ENCODE measurements at places on chromosomes 7 and 10.

DNA sequence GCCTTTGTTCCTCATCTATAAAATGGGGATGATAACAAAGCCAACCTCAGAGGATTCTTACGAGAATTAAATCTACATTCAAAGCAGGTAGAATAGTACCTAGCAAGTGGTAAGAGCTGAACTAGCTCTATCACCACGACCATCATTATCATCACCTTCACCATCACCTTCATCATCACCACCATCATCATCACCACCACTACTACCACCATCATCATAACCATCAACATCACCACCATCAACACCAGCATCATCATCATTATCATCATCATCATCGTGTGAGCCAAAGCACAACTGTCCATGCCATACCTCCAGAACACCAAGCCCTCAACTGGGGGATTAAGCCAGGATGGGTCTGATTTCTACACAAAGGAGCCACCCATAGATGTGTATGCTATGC is 206.8 kb downstream of the GRID1 start:
- DNase-seq = no peak

DNA sequence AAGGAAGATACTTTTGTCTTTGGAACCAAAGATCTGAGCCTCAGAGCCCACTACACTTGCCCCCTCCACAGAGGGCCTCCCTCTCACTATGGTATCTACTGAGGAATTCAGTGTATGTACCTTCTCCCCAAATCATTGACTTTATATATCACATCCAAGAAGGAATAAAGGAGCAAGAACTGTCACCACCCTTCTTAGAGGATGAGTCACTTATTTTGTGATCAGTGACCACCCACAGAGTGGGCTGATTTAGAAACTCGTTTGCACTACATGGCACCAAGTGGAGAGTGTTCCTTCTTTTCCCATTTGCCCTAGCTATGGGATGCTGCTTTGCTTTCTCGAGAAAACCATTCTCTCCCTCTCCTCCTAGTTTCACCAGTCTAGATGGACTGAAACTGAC is 5.7 kb downstream of the TMEM243 start:
- DNase-seq = no peak

- no peak for DNase-seq
Observed at GRCh38 chr7:23454881-23455526, 15.3 kb downstream of the IGF2BP3 start.

GRCh38 chr7:114086537-114086913 is 167.7 kb upstream of the PPP1R3A start:
- DNase-seq = peak; percentile 52

DNA sequence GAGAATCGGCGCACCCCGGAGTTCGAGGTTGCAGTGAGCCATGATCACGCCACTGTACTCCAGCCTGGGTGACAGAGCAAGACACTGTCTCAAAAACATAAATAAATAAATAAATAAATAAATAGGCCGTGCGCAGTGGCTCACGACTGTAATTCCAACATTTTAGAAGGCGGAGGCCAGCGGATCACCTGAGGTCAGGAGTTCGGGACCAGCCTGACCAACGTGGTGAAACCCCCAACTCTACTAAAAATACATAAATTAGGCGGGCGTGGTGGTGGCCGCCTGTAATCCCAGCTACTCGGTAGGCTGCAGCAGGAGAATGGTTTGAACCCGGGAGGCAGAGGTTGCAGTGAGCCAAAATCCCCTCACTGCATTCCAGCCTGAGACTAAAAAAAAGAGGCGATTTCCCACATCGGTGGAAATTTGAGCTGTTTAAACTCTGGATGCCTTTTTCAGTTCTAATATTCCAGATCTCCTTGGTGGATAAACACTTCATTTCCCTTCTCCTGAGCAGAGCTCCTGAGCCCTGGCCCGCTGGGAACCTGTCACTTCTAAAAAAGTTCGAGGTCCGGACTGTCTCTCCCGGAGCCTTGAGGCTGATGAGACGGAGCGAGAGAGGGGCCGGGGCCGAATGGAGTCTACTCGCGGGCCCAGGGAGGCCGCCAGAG is 2.0 kb upstream of the NFKB2 start:
- peak; percentile 54 for DNase-seq

DNA sequence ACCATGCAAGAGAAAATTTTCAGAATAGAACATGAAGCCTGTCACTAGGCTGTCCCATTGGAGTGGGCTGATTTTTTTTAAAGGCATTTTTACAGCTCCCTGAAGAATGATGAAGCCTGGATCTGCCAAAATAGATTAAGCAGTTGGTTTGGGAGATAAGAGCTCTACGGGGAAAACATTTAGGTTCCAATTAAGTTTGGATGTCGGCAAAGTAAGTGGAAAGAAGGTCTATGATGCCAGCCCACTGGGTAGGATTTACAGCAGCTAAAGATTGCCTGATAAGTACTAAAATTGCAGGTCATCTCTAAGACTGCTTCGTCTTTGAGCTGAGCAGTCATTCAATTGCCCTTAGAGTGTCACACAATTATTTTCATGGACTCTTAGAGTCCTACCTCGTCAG is 939.2 kb upstream of the CELF2 start:
- DNase-seq = no peak
